Left lobe of liver (tissue), 2 donors: ENCODE measurements at places on chromosomes 4 and X. TPM values are rescaled to one million over a fixed set of nuclear protein-coding genes. Genes with fewer than 3 reads are reported as not detected.

Gene ODAM
- not detected for total RNA-seq

Gene SPANXN4
- not detected for total RNA-seq

Gene ALAS2
- 1.9 TPM for total RNA-seq

Gene SOWAHB
- 22.1 TPM for total RNA-seq

Gene ENPP6
- 0.05 TPM for total RNA-seq

Gene TRPC5OS
- total RNA-seq, result not detected

Gene GIMD1
- not detected for total RNA-seq

Gene CABS1
- total RNA-seq, result not detected

Gene ASB9
- total RNA-seq, result 4.7 TPM

Gene USP51
- 0.38 TPM for total RNA-seq

Gene CFP
- 13.8 TPM for total RNA-seq

Gene PCDH10
- total RNA-seq, result not detected

Gene MUC7
- not detected for total RNA-seq

Gene GYPE
- not detected for total RNA-seq

Gene CTAG2
- not detected for total RNA-seq

Gene SLC4A4
- 24.6 TPM for total RNA-seq

Gene SRPX
- total RNA-seq, result 6.6 TPM

Gene ATP8A1
- total RNA-seq, result 1.0 TPM

Gene TEX13D
- total RNA-seq, result not detected

Gene TSPAN6
- total RNA-seq, result 35.2 TPM

Gene ZNF185
- 0.96 TPM for total RNA-seq

Gene VAMP7
- total RNA-seq, result 19.5 TPM

Gene ARHGEF38
- 0.23 TPM for total RNA-seq

Gene NCBP2L
- total RNA-seq, result not detected

Gene RGN
- 188 TPM for total RNA-seq

Gene TMEM31
- not detected for total RNA-seq

Gene TMPRSS11A
- total RNA-seq, result not detected

Gene HPGDS
- 0.10 TPM for total RNA-seq

Gene ARMCX1
- 0.88 TPM for total RNA-seq

Gene CNGA1
- 13.7 TPM for total RNA-seq

Gene ARR3
- not detected for total RNA-seq
